ENCODE measurements at places on chromosomes 12 and 14.
A peak's percentile ranks its signal among the peaks of the same experiment; 100 is the strongest.

GRCh38 chr14:96197969-96198368, 6.7 kb upstream of the BDKRB2 start:
- H3K36me3 ChIP-seq: no peaks in the 10 kb centered on the region
- no peaks in the 10 kb centered on the region for H3K4me1 ChIP-seq
- H3K27ac ChIP-seq: no peak overlapping the region
- H3K27me3 ChIP-seq: no peaks in the 10 kb centered on the region
- H3K4me3 ChIP-seq: no peak overlapping the region

GRCh38 chr14:33959692-33960151, 8.8 kb upstream of the EGLN3 start:
- H3K4me1 ChIP-seq: no peaks in the 10 kb centered on the region
- H3K4me3 ChIP-seq: no peak overlapping the region
- DNase-seq: no peak

DNA sequence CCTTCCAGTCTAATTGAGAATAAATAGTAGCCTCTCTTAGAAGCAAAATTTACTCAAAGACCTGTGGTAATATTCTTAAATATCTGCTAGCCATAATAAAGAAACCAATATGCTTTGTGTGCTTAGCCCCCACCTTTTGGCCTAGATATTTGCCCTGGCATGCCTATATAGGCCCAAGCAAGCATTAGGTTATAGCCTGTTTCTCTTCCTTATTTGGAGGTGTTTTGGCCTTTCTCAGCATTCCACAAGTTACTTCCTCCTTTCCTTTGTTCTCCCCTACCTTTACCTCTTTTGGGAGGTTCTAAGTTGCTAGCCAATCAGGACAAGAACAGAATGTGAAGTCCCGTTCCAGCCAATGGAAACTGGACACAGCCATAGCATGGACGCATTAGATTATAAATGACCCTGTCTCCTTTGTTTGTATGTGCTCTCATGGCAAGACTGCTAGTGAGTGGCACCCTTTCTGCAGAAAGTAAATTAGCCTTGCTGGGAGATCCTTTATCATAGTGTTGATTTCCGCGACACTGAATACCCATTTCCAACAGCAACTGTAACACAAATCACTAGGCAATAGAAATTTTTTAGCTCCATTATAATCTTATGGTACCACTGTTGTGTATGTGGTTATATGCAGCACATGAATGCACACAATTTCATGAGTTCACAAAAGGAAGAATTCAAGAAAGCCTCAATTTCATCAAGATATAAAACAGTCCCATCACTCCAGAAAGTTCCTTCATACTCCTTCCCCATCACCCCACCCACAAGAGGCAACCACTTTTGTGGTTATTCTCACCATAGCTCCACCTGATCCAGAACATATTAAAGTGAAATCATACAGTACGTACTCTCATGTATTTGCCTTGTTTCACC, 37.6 kb downstream of the CEP83 start:
- H3K27ac ChIP-seq: no peak overlapping the region
- H3K4me3 ChIP-seq: no peak overlapping the region
- peaks cover 4% of the 10 kb centered on the region for H3K4me1 ChIP-seq
- no peak for DNase-seq

- H3K36me3 ChIP-seq: no peaks in the 10 kb centered on the region
- no peak overlapping the region for H3K4me3 ChIP-seq
- no peaks in the 10 kb centered on the region for H3K27me3 ChIP-seq
Observed at GRCh38 chr12:96130396-96131059, 63.6 kb upstream of the ELK3 start.

GRCh38 chr14:74648601-74649000, 36.6 kb upstream of the LTBP2 start:
- no peaks in the 10 kb centered on the region for H3K36me3 ChIP-seq
- no peaks in the 10 kb centered on the region for H3K27me3 ChIP-seq
- no peak for DNase-seq

DNA sequence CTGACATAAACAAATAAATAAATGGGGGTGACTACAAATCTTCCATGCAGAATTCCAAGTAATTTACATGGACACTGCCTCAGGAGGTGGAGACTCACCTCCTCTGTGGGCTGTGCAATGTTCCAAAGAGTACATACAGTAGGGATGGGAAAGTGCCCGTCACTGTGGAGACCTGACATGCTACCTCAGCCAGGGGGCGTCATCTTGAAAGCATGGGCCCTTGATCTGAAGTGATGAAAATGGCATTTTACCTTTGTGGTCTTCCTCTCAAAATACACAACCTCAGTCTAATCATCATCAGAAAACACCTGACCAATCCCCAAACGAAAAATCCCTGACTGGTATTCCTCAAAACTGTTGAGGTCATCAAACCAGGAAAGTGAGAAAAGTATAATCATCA, 48.4 kb downstream of the ANAPC7 start:
- no peak overlapping the region for H3K27ac ChIP-seq
- H3K36me3 ChIP-seq: no peaks in the 10 kb centered on the region
- DNase-seq: no peak

- H3K27me3 ChIP-seq: no peaks in the 10 kb centered on the region
- no peak for DNase-seq
- no peak overlapping the region for H3K27ac ChIP-seq
- no peaks in the 10 kb centered on the region for H3K36me3 ChIP-seq
- no peak overlapping the region for H3K4me3 ChIP-seq
Observed at GRCh38 chr12:47387994-47388393, 308.2 kb upstream of the AMIGO2 start.

GRCh38 chr14:96264853-96265252, 8.8 kb downstream of the BDKRB1 start:
- H3K4me3 ChIP-seq: no peak overlapping the region
- H3K4me1 ChIP-seq: peaks cover 23% of the 10 kb centered on the region
- H3K36me3 ChIP-seq: no peaks in the 10 kb centered on the region
- DNase-seq: no peak
- no peaks in the 10 kb centered on the region for H3K27me3 ChIP-seq
- peak overlapping the region; percentile 80 for H3K27ac ChIP-seq
